Activated CD8-positive, alpha-beta memory T cell treated with anti-CD3 and anti-CD28 coated beads, Interleukin-2, amount 50 U/mL, for 48 hours (primary cell): ENCODE measurements at places on chromosomes 12 and 14.
A peak's percentile ranks its signal among the peaks of the same experiment; 100 is the strongest.

GRCh38 chr14:103629503-103630121 is 601 bp downstream of the KLC1 start:
- peak; percentile 83 for DNase-seq

DNA sequence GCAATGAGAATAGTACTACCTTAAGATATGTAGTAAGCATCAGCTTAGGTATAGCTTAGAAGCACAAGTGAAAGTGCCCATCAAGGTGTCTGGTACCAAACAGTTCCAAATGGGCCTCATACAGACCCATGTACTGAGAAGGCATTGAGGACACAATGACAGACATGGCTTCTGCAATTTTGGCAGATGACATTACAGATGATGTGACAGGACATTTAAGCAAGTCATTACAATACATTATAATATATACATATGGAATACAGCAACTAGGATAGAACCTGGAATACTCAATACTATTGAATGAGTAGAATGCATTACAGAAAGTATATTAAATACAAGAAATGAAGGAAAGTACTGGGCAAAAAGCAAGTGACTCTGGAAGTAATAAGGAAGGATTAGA is 256.4 kb downstream of the GXYLT1 start:
- DNase-seq: no peak

DNA sequence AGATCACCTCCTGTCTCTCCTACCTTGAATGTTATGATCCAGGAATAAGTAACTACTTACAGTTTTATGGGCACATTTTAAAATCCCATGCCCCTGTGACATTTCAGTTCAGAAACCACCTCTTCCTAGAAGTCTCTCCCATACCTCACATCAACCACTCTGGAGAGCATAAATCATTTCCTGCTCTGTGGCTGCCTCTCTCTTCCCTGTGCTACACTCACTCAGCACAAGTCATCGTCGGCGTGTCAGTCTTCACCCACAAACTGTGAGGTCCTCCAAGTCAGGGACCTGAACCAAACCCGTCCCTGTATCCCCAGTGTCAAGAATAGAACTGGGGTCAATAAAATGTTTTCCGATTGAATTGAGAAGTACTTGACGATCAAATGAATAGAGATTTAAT is 863.3 kb downstream of the BCL11B start:
- no peak for DNase-seq

DNA sequence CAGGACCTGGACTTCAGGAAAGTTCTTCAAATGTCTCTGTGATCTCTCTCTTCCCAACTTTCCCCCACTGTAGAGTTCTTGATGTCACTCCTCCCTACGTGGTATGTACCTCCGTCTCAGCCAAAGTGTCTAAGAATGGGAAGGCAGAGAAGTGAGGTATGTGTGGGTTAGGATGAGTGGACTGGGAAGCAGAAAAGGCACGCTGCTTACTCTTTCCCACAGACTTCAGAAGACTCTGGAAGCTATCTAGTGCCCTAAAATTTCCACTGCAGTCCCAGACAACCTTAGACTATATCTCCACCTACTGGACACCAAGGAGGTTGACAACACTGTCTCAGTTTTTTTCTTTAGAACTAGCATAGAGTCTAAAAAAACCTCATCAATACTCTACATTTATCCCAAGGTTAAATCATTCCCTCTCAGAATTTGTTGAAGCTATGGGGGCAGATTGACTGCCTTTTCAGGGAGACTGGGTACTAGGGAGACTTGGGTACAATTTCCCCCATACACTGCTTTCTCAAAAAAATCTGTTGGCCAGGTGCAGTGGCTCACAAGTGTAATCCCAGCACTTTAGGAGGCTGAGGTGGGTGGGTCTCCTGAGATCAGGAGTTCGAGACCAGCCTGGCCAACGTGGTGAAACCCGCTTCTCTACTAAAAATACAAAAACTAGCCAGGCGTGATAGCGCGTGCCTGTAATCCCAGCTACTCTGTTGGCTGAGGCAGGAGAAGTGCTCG is 20.6 kb upstream of the ITGA5 start:
- DNase-seq: no peak

GRCh38 chr12:102912258-102912657 is 4.8 kb downstream of the PAH start:
- DNase-seq: no peak

GRCh38 chr14:103891667-103892215 is 36.5 kb upstream of the TDRD9 start:
- DNase-seq: no peak

DNA sequence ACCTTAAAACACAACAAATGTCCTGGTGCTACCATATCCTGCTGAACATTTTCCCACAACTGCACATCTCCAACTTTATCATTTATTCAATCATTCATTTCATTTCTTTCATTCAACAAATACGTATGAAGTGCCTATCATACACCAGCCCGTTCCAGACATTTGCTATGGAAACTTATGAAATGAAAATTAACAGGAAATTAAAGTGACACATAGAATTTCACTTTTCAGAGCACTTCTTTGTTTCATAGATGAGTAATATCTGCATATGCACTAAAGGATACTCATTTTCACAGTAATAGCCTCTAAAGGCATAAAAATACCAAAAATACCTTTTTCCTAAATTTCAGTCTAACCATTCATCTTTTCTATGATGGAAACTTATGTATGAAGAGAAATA is 12.6 kb downstream of the CNIH1 start:
- DNase-seq: no peak

GRCh38 chr14:100709289-100710284 is 17.1 kb upstream of the DLK1 start:
- no peak for DNase-seq

DNA sequence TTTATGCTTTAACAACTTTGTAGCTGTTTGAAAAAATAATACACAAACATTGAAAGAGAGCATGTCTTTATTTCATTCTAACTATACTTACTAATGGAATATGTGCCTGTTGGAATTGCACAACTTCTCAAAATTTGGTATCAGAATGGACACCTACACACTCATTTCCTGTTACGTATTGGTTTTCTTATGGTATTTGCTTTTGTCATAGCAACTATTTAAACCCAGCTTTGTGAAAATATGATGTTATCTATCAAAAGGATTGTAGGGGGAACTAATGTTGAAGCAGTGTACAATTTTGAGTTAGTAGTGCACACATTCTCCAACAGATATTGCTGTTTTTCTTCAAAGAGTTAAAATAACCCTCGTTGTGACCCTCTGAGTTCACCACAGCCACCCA is 52.6 kb downstream of the RBMS2 start:
- no peak for DNase-seq

DNA sequence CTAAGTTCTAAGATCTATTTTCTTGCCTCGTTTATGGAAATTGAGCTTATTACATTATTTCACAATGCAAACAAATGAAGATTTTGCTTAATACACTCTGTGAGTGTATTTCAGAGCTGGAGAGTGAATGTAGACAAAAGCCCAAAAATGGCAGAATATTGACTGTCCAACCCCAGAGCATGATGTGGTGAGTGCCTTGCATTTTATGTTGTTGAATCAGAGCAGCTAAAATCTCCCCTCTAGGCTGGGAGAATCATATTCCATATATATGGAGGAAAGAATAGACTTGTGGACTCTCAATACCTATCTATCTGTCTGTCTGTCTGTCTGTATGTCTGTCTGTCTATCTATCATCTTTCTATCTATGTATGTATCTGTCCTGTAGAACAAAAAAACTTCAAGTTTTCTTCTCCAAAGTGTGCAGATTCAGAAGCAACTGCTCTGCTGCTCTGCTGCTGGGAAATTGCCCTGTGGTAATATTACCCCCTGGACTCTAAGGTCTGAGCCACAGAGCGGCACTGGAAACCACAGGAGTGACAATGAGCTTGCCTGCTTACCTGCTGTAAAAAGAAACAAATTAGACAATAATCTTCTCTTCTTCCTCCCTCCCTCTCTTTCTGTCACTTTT is 209.4 kb upstream of the PRICKLE1 start:
- no peak for DNase-seq

DNA sequence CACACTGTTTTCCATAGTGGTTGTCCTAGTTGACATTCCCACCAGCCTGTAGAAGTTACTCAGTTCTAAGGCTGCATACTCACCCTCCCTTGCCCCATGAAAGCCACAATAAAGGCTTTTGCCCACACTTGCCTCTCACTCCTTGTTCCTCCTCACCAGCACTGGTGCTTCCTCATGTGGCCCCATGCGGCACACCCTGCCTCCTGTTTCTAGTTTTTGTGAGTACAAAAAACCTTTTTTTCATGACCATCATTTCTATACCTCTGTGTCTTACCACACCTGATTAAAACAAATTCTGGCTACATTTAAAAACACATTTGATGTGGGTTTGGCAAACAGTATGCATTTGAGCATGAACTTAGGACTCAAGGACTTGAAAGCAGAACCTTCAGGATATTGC is 40.7 kb upstream of the RIN3 start:
- peak; percentile 28 for DNase-seq

- no peak for DNase-seq
Measured at GRCh38 chr14:78763746-78764145, 593.6 kb downstream of the NRXN3 start.

GRCh38 chr12:19031032-19031431 is 98.5 kb upstream of the PLEKHA5 start:
- DNase-seq: no peak

- no peak for DNase-seq
Measured at GRCh38 chr12:23066095-23066494, 441.1 kb downstream of the ETNK1 start.

DNA sequence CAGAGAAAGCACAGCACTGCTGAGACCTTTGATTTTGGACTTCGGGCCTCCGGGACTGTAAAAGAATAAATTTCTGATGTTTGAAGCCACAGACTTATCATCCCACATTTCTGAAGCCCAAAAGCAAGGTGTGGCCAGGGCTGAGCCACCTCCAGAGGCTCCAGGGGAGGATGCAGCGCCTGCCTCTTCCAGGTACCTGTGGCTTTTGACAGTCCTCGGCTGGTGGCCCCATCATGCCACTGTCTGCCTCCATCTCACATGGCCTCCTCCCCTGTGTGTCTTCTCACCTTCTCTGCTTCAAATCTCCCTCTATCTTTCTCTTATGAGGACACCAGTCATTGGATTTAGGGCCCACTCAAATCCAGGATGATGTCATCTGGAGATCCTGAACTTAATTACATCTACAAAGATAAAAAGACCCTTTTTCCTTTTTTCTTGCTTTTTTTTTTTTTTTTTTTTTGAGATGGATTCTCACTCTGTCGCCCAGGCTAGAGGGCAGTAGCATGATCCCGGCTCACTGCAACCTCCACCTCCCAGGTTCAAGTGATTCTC is 15.4 kb downstream of the GSC start:
- DNase-seq: no peak
